ENCODE measurements at places on chromosomes 16 and 17. TPM values are rescaled to one million over a fixed set of nuclear protein-coding genes. Genes with fewer than 3 reads are reported as not detected.

GPR179 gene
- total RNA-seq = 2.6 TPM

RTN4RL1 gene
- not detected for total RNA-seq

TPSD1 gene
- not detected for total RNA-seq

IKZF3 gene
- 3.4 TPM for total RNA-seq

AIPL1 gene
- total RNA-seq = 2.2 TPM

DYNLL2 gene
- 20.5 TPM for total RNA-seq

C17orf107 gene
- total RNA-seq = 11.3 TPM

KCNJ2 gene
- 10.1 TPM for total RNA-seq

DNA sequence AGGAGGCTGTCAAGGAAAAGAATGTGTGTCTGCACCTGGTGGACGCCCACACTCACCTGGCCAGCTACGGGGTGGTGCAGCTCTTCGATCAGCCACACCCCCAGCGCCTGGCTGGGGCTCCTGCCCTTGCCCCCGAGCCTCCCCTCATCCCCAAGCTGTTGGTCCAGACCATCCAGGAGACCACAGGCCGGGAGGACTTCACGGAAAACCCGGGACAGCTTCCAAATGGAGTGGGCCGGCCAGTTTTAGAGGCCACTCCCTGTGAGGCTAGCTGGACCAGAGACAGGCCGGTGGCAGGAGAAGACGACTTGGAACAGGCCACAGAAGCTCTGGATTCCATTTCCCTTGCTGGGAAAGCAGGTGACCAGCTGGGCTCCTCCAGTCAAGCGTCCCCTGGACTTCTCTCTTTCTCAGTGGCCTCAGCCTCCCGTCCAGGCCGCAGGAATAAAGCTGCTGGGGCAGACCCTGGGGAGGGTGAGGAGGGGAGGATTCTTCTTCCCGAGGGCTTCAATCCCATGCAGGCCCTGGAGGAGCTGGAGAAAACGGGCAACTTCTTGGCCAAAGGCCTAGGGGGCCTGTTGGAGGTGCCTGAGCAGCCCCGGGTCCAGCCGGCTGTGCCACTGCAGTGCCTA lies 2.2 kb downstream of the WDR81 start:
- no peak for DNase-seq

- DNase-seq = no peak
Observed at GRCh38 chr16:73026754-73027684, 20.9 kb downstream of the ZFHX3 start.

- no peak for DNase-seq
Observed at GRCh38 chr16:25914357-25914962, 222.7 kb downstream of the HS3ST4 start.

- no peak for DNase-seq
Observed at GRCh38 chr16:19135896-19136438, 22.2 kb downstream of the ITPRIPL2 start.

GRCh38 chr17:29283961-29284360 lies 10.0 kb downstream of the NUFIP2 start:
- no peak for DNase-seq

DNA sequence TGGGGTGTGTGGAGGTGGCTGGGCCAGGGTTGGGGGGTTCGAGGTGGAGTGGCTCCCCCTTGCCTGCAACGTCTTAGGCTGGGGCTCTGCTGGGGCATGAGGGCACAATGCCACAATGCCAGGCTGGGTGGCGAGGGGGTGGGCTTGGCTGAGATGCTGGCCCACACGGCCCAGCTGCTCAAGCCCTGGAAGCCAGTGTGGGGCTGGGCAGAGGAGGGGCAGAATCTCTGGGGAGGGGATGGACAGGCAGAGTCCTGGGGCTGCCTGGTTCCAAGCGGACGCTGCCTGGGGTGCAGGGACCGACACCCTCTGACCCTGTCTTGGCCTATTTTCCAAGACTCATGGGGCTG lies 37.5 kb upstream of the SSTR5 start:
- no peak for DNase-seq

- DNase-seq = no peak
Observed at GRCh38 chr16:81618661-81619060, 160.4 kb upstream of the PLCG2 start.

- DNase-seq = no peak
Observed at GRCh38 chr17:66949501-66949900, 15.0 kb upstream of the CACNG4 start.

GRCh38 chr17:28705728-28706334 lies 5.9 kb downstream of the PROCA1 start:
- no peak for DNase-seq

DNA sequence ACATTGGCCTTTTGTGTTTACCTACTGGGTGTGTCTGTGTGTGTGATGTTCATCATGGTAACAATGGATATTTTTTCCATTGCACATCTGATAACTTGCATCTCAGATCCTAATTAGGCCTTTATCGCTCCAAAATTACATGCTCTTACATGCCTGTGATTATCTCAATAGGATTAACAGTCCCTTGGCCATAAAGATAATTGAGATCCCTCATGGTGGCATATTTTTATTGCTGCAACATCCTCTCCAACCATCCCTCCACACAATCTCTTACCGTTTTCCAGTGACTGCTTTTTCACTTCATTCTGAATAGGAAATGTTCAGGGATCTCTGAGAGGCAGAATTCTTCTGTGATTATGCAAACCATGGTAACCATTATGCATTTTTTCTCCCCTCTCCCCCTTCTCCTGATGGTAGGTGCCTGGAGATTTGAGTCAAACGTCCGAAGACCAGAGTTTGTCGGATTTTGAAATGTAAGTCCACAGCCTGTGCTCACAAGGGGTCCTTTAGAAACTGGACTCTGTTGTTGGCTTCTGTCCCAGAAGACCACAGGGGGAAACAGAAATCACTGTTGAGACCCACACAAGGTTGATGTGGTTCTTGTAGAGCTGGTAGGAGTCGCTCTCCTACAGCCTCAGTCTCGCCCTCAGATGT lies 405.5 kb downstream of the CPPED1 start:
- no peak for DNase-seq

DNA sequence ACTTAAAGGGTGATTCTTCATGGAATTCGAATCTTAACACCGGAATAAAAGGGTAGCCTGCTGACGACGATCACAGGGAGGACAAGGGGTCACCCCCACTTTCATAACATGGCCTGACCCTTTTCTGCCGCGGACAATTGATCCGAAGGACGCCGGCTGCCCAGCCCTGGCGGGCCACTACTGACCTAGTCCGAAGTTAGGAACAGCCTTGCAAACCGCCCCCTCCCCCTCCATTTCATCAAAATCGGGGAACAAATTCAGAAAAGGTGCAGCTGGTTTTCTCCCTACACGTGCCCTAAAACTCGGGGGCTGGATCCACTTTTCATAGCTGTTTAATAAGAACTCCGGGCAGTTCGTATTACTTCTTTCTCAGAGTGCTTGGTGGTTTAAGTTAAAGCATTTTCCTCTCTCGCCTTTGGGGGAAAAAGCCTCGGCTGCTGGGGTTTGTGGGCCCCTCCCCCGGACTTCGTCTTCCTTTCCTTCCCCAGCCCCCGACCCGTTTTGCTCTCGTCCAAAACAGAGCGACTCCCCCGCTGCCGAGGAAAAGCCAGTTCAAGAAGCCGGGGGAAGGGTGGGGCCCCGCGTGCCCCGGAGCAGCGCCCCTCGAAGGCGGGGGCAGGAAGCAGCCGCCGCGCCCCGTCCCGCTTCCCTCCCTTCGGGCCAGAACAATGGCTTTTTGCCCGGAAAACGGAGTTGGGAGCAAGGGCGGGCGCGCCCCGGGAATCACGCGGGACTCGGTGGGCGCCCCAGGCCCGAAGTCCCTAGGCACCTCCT lies 641 bp upstream of the CBX2 start:
- peak; percentile 72 for DNase-seq

DNA sequence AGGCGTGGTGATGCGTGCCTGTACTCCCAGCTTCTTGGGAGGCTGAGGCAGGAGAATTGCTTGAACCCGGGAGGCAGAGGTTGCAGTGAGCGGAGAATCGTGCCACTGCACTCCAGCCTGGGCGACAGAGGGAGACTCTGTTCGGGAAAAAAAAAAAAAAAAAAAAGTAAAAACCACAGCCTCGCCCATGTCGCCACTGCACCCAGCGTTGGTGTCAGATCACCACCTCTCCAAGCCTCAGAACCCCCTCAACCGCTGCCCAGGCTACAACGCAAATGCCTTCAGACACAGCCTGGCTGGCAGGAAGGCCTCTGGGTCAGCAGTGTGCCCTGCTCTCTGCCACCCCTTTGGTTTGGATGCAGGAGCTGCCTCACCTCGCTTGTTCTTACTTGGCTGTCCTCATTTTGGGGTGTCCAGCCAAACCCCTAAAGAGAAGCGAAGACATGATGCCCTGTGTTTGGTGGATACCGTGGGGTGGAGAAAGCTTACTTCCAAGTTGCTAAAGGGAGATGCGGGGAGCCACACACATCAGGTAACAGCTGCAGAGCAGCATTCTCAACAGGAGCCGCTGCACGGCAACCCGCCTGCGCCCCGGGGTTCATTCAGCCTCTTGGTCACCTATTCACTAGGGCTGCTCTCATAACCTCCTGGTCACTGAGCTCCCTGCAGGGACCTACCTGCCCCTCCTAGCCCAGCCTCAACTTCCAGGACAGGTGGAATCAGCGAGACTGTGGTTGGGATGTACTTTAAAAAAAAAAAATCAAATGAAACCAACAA lies 13.0 kb upstream of the CYTH1 start:
- no peak for DNase-seq

DNA sequence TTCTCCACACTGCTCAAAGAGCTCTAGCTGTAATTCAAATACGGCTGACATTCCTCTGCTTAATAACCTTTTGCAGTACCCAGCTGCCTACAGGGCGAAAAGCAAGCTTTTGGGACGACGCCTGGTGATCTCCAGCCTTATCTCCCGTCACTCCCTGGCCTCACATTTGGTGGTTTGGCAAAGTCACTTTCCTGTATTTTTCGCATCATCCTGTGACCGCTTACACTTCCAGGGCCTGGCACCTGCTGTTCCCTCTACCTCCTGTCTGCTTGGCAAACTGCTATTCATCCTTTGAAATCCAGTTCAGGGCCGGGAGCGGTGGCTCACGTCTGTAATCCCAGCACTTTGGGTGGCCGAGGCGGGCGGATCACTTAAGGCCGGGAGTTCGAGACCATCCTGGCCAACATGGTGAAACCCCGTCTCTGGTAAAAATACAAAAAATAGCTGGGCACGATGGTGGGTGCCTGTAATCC lies 2.7 kb upstream of the BHLHA9 start:
- DNase-seq = no peak

- no peak for DNase-seq
Observed at GRCh38 chr16:24829153-24829552, 16.6 kb upstream of the SLC5A11 start.

GRCh38 chr17:9557857-9558256 lies 17.8 kb downstream of the STX8 start:
- no peak for DNase-seq

DNA sequence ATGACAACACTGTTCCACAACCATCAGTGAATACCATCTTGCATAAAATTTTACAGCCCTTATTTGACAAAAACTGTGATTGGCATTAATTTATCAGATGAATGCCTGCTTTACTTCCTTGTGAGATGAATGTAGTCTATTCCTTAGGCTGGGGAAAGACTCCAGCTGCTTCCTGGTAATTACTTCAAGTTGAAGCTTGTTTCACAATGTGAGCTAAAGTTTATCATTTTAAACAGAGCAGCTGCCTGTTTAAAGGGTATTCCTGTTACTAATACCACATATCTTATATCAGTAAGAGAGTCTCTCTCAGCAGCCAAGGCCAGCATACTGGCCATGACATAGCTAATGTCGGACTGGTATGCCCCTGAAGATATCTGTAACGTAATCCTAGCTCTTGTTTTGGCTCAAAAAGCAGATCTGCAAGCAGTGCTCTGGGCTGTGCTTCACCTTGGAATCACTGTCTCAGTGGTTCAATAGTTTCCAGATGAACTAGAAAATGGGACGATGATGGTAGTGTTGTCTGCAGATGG lies 13.2 kb upstream of the ARL2BP start:
- peak; percentile 91 for DNase-seq

DNA sequence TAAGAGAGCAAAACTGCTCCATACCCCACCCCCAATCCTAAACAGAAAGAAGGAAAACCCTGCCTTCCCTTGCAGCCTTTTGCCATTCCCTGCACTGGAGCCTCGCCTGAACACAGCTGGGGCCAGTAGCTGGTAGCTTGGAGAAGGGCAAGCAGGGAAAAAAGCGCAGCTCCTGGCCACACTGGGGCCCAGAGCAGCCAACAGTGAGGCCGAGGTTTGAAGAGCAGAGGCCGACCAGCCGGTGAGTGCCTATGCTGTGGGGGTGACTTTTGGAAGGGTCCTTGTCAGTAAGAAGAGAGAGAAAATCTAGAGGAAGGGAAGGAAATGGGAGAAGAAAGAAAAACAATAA lies 3.2 kb upstream of the HOXB9 start:
- DNase-seq = no peak

GRCh38 chr16:81599034-81599744 lies 154.6 kb downstream of the CMIP start:
- DNase-seq = no peak

GRCh38 chr17:69864462-69864861 lies 210.6 kb upstream of the KCNJ16 start:
- no peak for DNase-seq

GRCh38 chr16:20865420-20866131 lies 34.6 kb downstream of the DCUN1D3 start:
- peak; percentile 65 for DNase-seq

DNA sequence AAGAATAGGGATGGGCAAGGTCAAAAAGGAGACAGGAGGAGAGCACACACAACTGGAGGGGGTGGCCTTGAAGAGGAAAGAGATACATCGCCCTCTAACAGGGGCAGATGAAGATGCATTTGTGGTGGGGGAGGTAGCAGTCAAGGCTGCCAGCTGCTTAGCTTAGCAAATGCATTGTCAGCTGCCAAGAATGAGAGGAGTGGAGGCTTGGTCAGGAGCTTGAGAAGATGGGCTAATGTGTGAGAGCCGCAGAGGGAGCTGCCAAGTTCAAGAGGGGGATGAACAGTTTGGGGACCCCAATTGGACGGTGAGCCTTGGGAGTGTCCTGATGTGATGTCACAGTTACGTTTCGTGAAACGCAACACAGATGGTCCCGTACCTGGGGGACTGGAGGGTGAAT lies 28.9 kb upstream of the GNA13 start:
- DNase-seq = no peak

DNA sequence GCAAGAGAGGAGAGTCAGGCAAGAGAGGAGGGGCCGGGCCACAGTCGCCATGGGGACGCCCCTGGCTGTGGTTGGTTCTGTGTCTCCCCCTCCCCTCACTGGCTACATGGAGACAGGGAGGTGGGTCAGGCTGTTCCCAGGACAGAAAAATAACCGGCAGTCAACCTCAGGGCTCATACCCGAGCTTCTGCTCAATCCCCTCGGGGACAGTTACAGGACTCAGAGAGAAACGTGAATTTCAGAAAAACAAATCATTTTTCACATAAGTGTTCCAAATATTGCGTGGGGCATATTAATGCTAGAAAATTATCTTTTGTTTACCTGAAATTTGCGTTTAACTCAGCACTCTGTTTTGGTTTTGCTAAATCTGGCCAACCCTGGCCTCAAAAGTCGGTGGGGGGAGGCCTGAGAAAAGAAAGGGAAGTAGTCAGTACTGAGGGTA lies 22.2 kb upstream of the CPSF4L start:
- no peak for DNase-seq

GRCh38 chr17:74807925-74808324 lies 31.8 kb upstream of the NAT9 start:
- DNase-seq = no peak
